ENCODE measurements at places on chromosomes 3 and 15. TPM values are rescaled to one million over a fixed set of nuclear protein-coding genes. Genes with fewer than 3 reads are reported as not detected.

DLL4 gene
- under 0.01 TPM for total RNA-seq

LRRIQ4 gene
- not detected for total RNA-seq

PCSK6 gene
- total RNA-seq: not detected

KNSTRN gene
- total RNA-seq: 77.2 TPM

UCN2 gene
- 1.9 TPM for total RNA-seq

RBMS3 gene
- 13.6 TPM for total RNA-seq

NUP210 gene
- not detected for total RNA-seq

LRRC34 gene
- total RNA-seq: 7.1 TPM

ST3GAL6 gene
- 0.74 TPM for total RNA-seq

Data from bronchus fibroblast of lung (primary cell).